Stimulated activated CD8-positive, alpha-beta memory T cell treated with anti-CD3 and anti-CD28 coated beads, Interleukin-15, amount 100 ng/mL, for 24 hours (primary cell): ENCODE measurements at places on chromosomes 3 and 15.

DNA sequence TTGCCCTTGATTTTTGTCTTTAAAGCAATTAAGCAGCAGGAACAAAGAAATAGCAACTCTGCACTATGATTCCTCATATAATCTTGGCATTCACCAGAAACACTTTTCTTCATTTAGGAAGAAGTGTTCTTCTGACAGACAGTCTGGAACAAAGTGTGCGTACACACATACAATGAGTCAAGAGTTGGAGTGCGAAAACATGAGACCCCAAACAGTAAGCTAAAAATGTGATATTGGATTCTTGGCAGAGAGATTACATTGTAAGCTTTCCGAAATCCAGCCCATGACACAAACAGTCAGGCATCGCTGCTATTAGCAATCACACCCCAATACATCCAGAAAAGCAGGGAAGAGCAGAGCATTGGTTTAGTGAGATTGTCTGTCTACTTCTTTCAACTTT lies 306.7 kb upstream of the TBC1D5 start:
- DNase-seq = no peak

GRCh38 chr3:27594096-27594690 lies 110.0 kb upstream of the SLC4A7 start:
- no peak for DNase-seq

GRCh38 chr3:169256796-169257522 lies 406.6 kb downstream of the MECOM start:
- no peak for DNase-seq

- DNase-seq = no peak
These were observed 709.6 kb upstream of the CFAP20DC start for GRCh38 chr3:59759298-59760031.

GRCh38 chr3:56787784-56788256 lies 13.9 kb downstream of the ARHGEF3 start:
- no peak for DNase-seq

DNA sequence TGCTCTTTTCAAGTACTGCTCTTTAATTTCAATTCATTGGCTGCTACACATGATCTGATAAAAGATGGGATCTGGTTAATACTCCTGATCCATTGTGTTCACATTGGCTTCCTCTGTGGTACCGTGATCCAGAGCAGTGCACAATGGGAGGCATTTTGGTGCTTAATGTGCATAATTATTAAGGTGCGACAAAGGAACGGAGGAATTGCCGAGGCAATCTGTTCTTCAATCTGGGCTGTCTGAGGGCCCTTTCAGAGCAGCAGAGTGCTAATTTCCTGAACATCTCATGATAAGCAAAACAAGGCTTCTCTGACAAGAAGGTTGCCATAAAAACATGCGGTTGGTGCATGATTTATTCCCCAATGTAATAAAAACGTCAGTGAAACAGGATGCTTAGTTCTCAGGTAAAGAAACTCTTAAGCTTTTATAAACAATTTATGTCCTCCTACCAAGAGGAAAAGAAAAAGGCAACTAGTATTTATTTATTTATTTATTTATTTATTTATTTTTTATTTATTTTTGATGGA lies 64.0 kb upstream of the EPHA3 start:
- no peak for DNase-seq

DNA sequence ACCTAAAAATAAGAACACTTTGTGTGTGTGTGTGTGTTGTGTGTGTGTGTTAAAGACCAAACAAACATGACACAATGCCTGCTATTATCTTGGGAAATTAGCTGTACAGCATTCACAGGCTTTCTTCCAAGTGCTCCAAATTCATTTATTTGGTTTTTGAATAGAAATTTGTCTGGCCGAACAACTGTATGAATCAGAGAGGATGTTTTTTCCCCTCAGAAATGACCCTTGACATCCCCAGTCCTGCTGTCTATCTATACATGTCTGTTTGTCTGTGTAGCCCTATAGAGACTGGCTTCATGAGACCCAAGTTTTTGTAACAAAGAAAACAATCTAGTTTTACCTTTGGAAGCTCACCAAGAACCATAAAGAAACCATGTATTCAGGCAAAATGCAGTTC lies 549.8 kb downstream of the NSUN3 start:
- no peak for DNase-seq
